NCI-H1436 treated with DMSO at 0.1 percent for 48 hours (cell line): ENCODE measurements at places on chromosomes 2 and 18.
A peak's percentile ranks its signal among the peaks of the same experiment; 100 is the strongest.

- no peak for DNase-seq
Measured at GRCh38 chr2:237125967-237126366, 40.3 kb downstream of the COPS8 start.

- no peak for DNase-seq
Measured at GRCh38 chr2:38945372-38945771, 55.7 kb downstream of the ARHGEF33 start.

DNA sequence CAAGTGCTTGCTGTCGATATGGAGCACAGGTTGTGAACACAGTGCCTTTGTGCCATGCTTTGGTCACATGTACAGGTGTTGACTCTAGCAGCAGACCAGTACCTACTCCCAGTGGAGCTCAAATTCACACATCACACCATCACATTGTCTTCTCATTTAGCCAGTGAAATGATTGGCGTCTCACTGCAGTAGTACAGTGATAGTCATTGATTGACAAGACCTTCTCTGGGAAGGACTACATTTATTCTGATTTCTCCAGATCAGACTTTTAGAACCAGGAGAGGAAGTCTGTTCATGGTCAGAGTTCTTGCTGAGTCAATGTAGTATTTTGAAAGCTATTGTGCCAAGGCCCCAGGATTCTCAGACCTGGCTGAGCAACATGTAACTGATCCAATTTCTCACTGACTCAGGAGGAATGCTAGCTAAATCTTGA, 75.2 kb downstream of the FMNL2 start:
- no peak for DNase-seq

GRCh38 chr2:189171956-189172609, 7.5 kb downstream of the COL5A2 start:
- no peak for DNase-seq

GRCh38 chr2:95115418-95115817, 6.2 kb downstream of the MRPS5 start:
- no peak for DNase-seq

DNA sequence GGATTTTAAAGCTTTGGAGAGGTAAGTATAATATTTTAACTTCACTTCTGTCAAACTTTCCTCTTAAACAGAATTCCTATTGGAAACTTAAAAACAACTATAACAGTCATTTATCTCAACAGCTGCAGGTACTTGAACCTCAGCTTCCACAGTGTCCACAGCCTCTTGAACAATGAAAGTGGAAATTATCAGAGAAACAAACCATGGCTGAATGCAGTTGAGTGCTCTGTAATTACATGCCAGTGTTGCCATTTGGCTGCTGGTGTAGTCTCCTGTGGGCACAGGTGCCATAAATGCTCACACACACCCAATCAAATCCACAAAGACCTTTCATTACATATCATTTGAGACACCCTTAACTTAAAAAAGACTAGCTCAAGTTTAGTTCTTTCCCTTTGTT, 125.1 kb downstream of the CPS1 start:
- peak; percentile 83 for DNase-seq

GRCh38 chr2:121257480-121257840, 27.5 kb downstream of the TFCP2L1 start:
- no peak for DNase-seq

DNA sequence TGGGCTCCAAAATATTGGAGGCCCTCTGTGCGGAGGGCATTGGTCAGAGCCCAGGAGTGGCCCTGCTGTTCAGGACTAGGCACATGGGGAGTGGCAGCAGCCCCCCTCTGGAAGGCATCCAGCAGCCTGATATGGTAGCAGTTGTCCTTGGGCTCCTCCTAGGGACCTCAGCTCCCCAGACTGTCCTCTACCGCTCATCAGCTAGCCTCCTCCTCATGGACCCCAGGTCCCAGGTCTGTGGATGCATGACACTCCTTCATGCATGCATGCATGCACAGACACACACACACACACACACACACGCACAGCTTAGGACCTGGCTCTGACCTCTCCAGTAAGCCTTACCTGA, 15.4 kb upstream of the ATP6V1B1 start:
- no peak for DNase-seq

DNA sequence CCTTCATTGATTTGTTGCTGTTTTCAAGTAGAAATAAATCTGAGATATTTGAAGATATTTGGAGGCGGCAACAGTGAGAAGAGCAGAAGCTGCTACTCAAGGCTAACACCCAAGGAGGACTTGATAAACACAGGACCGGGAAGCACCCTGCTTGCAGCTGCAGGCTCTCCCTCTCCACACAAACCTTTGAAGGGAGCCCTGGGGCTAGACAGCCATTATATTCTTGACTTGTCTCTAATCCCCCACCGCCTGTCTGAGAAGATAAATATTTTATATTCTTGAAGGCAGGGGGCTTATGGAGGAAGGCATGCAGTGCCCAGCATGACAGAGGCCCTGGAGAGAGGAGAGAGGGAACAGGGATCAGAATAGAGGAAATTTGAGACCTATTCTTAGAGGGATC, 50.9 kb upstream of the SMAD2 start:
- no peak for DNase-seq

- no peak for DNase-seq
Measured at GRCh38 chr2:70673041-70673647, 94.9 kb downstream of the ADD2 start.

DNA sequence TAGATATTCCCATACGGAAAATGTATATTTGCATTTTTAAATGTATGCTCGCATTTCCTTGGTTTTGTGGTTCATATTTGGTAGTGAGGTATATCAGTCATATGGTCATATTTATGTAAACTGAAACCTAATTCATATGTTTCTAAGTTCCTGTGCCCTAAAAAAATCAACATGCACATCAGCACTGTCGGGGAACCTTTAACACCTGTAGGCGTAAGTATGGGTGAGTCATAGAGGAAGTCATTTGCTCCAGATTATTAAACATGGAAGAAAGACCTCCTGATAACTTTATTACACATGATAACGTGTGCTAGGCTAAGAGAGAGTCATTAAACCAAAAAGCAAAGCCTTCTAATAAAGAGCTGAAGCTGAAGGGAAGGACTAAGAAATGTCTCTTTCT, 437.7 kb downstream of the NRXN1 start:
- no peak for DNase-seq

- no peak for DNase-seq
Measured at GRCh38 chr2:238706673-238707072, 141.2 kb upstream of the TWIST2 start.

GRCh38 chr2:37619959-37620300, 51.5 kb downstream of the CDC42EP3 start:
- DNase-seq: no peak
